ENCODE measurements at places on chromosomes 6 and 20.

- no peak for DNase-seq
These were observed 70.6 kb upstream of the DEFB112 start for GRCh38 chr6:50120300-50120699.

DNA sequence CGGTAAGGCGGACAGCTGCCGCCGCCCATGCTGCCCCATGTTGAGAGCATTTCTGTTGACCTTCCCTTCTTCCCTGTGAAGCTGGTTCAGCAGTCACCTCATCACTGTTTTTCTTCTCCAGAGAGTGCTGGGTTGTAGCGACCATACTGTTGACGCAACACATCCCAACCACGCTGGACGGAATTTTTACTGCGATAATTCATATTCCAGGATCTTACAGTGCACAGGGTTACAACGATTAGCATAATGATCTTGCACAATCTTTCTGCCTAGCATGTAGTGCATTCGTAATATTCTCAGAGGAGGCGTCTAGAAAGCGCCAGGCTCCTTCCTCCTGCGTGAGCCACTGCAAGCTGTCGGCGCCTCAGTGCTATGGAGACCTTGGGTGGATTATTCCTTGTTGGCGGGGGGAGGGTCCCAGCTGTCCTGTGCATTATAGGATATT, 137.0 kb downstream of the MTHFD1L start:
- no peak for DNase-seq

DNA sequence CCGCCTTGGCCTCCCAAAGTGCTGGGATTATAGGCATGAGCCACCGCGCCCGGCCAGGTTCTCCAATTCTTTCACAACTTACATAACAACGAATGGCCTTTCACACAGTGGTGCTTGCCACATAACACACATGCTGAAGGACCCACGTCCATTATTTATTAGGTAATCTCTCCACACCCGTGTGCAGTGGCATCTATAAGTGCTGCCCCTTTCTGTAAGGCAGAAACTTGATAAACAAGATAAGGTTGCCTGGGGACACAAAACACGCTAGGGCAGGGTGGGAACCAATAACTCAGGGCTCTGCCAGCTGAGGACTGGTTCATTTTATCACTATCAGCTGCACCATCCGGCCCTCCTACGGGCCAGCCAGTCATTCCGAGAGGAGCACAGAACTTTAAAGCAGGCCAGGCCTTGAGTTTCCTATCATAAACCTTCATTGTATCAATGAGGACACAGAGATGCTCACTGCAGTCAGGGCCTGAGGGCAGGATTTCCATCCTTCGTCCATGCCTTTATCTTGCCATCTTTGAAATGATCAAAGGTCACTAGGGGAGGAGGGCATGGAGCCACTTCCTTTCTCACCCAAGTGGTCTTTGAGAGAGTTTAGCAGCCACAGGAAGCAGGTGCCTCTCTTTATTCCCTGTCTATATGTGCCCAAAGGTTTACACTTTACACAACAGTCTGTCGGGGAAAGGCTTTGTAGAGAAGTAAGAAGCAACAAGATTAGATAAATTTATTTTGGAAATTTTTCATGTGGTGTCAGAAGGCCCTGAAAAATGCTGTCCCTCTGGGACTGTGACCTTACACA, 37.6 kb downstream of the GPLD1 start:
- DNase-seq: no peak

DNA sequence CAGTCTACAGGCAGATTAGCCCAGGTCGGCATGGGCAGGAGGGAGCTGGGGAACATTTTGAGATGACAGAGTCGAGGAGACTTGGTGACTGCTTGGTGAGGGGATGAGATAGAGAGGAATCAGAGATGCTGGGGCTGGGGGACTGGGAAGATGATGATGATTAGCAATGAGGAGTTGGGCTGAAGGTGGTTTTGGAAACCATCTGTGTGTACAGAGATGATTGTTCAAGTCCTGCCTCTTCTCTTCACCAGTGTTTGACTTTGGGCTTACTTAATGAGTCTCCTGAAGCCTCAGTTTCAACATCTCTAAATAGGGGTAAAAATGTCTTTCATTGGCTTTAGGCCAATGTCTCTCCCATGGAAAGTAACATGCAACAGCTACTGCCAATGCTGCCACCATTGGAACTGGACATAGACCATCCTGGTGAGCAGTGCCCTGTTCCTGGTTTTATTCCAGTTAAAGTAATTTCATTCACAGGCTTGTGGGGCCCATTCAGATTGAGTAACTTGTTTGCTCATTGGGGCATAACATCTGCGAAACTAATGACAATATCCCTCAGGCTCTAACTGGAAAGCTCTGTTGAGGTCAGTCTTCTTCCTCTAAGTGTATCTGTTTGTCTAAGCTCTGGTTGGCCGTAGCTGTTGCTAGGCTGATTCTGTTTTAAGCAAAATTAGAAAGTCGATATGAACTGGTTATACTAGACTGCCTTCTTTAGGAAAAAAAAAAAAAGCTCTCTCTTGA, 99.1 kb downstream of the ARMC2 start:
- DNase-seq: peak; percentile 28

Data from NCI-H1417 (cell line).